Activated CD4-positive, alpha-beta T cell treated with anti-CD3 and anti-CD28 coated beads for 36 hours (primary cell): ENCODE measurements at places on chromosomes 7 and 10. TPM values are rescaled to one million over a fixed set of nuclear protein-coding genes. Genes with fewer than 3 reads are reported as not detected.

DNA sequence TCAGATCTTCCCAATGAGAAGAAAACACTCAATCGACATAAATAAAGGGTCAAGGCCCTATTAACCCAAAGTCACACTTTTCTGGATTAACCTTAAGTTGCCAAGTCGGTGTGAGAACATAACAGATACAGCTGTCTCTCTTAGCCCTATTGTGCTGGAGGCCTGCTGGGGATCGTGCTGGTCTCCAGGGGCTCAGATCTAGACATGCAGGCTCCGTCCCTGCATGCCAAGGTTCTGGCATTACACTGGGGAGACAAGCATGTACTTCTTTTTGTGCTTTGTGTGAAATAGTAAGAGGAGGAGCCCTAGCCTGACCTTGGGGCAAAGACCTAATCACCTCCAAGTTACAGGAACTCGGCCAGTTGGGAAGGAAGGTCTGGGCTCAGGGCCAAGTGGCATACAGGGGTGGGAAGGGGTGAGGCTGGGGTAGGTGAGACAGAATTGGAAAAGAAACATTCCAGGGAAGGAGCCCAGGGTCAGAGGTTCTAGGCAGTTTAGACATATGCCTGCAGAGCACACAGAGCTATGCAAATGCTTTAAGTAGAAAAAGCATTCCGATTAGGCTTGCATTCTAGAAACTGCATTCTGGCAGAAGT lies 216.4 kb downstream of the HECW1 start:
- DNase-seq = no peak

- DNase-seq = no peak
Measured at GRCh38 chr7:92769844-92770243, 66.5 kb downstream of the CDK6 start.

The RNF148 gene
- not detected for total RNA-seq

DNA sequence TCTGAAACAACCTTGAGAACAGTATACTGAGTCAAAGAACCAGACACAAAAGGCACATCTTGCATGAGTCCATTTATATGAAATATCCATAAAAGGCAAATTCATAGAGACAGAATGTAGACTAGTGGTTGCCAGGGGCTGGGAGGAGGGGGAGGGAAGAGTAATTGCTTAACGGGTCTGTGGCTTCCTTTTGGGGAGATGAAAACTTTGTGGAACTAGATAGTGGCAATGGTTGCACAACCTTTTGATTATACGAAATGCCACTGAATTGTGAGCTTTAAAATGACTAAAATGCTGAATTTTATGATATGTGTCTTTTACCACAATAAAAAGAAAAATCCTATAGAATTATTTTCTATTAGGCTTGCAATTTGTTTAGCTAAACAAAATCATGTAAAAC lies 16.8 kb downstream of the ADRB1 start:
- DNase-seq = no peak

- DNase-seq = no peak
Measured at GRCh38 chr10:49610458-49611165, 502 bp downstream of the SLC18A3 start.

The TMEM60 gene
- total RNA-seq = 7.9 TPM

DNA sequence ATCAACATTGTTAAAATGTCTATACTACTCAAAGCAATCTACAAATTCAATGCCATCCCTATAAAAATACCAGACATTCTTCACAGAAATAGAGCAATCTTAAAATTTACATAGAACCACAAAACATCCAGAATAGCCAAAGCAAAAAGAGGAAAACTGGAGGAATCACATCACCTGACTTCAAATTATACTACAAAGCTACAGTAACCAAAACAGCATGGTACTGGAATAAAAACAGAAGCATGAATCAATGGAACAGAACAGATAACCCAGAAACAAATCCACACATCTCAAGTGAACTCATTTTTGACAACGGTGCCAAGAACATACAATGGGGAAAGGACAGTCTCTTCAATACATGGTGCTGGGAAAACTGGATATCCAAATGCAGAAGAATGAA lies 87.3 kb upstream of the EGFR start:
- no peak for DNase-seq

DNA sequence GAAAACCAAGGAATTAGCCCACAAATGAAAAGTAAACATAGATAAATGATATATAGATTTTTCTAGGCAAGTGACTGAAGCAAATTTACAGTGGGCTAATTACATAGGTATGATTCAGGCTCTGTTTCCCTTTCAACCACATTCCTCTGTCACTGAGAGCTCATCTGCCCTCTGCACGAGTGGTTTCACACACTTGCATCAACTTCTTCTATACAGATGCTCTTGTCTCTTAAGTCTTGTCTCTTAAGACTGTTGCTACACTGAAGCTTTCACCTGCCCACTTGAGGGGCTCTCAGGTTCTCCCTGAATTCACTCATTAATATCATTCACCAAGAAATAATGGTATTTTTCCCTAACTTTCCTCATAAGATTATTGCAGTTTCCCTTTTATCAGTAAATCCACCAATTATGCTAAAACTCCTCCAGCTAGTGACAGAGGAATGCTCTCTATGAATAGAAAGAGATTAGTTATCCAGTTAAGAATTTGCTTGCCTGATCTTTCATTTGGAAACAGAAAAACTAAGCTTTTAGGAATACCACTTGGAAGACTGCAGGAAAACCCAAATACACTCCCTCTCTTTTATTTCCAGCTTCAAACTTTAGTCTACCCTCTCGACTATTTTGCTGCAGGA lies 95.7 kb downstream of the ELAPOR2 start:
- peak; percentile 39 for DNase-seq

The OR13A1 gene
- not detected for total RNA-seq
